ENCODE measurements at places on chromosomes 2 and 18.

DNA sequence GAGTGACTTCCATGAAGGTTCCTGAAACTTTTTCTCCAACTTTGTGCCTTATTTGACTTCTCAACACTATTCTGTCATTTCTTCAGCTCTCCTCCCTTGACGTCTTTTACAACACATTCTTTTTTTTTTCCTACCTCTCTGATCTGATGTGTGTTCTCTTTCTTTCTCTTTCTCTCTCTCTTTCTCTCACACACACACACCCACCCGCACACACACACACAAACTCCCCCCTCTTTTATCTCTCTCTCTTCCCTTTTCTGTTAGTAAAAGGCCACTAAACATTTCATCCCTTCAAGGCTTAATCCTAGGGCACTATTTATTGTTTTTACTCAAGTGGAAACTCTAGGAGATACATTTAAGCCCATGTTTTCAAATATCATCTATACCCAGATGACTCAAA lies 107.8 kb upstream of the CNTNAP5 start:
- no peak for DNase-seq

DNA sequence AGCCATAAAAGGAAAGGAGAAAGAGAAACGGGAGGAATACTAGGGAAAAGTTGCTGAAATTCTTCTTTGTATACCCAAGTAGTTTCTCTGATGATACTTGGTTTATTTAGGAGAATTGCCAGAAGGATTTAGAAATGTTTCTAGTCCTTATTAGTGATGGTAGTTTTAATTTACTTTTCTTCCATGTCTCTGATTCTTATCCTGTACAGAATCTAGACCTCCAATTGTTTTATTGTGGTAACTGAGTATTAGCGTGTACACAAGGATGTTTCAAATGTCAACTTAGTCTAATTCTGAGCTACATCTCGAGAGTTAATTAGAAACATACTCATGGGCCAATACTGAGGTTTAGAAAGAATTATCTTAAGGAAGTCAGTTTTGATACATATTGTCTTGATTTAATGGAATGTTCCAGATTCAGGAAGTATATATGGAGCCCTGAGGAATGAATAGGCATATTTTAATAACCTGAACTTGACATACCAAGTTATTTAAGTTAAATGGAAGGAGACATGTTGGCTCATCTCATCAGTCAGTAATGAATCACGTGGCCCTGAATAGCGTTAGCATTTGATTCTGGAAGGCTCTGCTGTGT lies 219.6 kb downstream of the LTBP1 start:
- no peak for DNase-seq

GRCh38 chr2:200757399-200757798 lies 54.3 kb upstream of the BZW1 start:
- no peak for DNase-seq

DNA sequence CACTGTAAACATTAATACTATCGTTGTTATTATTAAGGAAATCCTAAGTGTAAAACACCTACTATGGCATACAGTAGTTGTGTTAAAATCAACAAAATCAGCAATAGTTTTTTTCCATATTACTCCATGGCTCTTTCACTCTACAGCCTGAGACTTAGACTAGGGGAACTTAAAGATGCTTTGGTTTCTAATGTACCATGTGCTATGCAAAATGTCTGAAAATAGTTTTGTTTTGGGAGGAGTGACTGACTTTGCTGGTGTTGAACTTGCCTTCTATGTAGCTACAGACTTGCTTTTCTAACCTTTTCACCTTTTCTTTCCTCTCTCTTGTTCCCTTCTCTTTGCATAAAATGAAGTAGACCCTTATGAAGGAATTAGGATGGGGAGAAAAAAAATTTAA lies 159.0 kb upstream of the CCDC195 start:
- DNase-seq: no peak

GRCh38 chr2:88827821-88828220 lies 136.3 kb downstream of the RPIA start:
- no peak for DNase-seq

Data from NCI-H748 treated with DMSO at 0.1 percent for 48 hours (cell line).